ENCODE measurements at places on chromosomes 3 and 15.

DNA sequence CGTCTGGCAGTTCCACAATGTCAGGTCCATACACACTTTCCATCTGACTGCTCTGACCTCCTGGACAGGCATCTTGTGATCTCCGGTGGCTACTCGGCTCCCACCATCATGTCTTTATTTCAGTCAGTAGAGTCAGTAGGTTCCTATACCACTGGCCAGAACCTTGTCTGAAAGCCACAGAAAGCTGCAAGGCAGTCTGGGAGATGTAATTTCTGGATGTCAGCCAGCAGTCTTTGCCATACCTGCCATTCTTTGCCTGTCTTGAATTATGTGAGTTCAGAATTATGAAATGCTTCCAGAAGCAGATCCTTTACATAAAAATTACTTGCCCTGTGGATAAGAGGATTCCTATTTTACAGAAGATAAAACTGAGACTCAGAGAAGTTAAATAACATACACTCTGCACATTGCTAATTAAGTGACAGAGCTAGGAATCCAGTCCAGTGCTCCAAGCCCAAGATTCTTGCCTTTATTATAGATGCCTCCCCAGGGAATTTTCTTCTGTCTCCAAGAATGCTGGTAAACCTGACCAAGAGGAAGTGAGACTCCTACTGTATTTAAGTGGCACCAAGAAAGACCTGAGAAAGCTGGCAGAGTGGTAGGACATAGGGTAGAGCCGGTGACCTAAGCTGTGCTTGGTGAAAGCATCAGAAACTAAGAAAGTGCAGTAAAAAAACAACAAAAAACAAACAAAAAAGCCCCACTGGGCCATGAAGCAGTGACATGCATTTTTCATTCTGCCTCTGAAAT is 75.6 kb downstream of the IQCH start:
- DNase-seq: no peak

DNA sequence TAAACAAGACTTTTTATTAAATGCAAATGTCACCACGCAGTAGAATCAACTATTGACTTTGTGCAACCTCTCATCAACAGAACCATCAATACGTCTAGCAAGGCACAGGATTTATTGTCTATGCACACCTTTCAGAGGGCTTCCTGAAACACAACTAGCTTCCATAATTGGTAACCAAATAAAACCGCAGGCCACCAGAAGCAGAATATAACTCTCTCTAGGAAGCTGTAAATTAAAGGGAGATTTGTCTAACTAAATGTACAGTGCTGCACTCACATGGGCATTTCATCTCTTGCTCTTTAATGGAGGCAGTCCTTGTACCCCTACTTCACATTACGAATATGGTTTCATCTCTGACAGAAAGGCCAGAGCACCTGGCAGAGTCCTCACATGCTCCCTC is 93.0 kb downstream of the FHIT start:
- no peak for DNase-seq

DNA sequence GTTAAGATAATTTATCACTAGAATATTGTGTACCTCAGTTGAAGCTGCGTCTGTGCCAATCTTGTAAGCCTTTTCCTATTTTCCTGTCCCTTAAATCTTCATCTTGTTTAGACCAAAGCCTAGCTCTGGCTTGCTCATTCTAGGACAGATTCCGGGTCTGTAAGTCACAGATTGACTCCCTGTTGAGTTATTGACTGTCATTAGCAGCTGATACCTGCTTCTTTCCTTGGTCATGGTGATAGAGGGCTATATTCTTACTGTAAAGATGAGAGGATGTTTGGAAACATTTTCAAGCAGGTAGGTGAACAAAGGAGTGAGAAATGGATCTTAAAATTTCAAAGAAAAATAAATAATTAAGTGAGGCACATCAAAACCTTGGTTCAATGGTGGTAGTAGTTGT is 200.2 kb downstream of the KCNH8 start:
- DNase-seq: no peak

DNA sequence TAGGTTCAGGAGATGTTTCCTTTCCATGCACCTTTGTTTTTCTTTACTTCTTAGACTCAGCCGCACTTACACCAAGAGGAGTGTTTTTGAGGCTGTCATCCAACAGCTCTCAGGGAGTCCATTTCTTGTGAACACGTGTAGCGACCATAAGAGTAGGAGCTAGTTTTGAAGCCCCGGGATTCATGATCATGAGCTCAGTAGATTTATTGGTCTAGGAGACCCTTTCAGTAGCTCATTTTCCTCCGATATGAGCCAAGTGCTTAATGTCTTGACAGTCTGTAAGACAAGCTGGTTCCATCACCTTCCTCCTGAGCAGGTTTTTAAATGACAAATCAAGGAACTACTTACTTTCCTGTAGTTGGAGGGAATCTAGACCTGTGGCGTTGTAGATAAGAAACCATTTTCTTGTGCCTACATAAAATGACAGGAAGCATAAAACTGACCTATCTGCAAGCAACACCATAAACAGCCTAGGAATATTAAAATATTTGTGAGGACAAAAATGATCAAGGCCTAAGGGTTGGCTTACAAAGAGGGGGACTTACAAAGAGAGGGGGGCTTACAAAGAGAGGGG is 172.6 kb upstream of the BHLHE40 start:
- no peak for DNase-seq

DNA sequence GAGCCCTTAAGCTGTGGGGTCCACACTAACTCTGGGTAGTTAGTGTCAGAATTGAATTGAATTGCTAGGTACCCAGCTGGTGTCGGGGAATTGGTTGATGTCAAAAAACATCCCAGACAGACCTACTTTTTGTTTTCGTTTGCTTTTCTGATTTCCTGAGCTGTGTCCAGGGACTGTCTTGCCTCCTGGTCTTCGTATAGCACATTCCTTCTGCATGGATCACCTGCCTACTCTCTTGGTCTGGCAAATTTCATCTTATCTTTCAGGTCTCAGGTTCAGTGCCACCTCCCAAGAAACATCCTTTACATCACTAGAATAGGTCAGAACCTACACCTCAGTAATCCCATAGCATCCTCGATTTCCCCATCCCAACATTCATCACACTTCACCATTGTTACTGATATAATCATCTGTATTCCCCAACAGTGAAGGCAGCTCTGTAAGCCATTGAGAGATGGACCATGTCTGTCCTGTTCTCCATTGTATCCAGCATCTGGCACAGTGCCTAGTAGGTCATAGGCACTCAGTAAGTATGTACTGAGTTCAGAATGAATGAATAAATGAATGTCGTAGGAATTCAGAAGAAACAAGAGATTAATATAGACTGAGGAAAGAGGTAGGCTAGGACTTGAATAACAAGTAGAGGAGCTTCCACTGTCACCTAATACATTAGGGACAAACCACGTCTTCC is 81.2 kb downstream of the ANP32A start:
- no peak for DNase-seq

DNA sequence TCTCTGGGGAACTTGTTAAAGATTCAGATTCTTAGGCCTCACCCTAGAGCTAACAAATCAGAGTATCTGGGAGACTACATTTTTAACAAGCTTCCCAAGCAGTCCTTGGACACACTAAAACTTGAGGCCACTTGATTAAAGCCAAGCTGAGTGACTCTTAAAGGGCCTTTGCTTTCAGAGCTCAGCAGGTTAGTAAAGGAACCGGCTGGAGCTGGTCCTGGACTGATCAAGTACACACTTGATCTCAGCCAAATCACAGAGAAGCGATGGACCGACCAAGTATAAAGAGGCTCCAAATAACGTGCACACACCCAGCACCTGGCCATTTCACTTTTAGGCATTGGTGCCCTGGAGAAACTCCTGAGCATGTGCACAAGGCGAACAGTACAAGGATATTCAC is 12.9 kb upstream of the TM6SF1 start:
- DNase-seq: no peak

DNA sequence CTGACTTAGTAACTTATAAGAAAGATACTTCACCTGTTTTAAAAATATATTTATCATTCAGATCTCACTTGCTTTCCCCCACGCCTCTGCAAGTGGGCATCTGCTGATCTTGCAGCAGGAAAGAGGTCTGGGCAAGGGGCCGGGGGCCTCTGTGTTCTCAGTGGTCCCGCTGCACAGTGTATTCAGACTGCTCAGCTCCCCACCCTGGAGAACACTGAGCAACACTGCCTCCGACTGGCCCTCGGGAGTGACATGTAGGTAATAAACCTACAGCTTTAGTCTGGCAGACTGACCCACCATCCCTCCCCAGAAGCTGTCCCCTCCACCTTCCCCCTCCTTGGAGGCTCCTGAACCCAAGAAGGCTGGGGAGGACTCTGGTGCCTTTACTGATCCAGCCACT is 43.8 kb downstream of the GABRB3 start:
- DNase-seq: no peak

GRCh38 chr3:166986000-166986399 is 394.1 kb downstream of the ZBBX start:
- DNase-seq: no peak

GRCh38 chr15:92603278-92603677 is 52.3 kb downstream of the FAM174B start:
- DNase-seq: no peak

- DNase-seq: no peak
Measured at GRCh38 chr3:101988596-101988995, 139.3 kb downstream of the NFKBIZ start.

DNA sequence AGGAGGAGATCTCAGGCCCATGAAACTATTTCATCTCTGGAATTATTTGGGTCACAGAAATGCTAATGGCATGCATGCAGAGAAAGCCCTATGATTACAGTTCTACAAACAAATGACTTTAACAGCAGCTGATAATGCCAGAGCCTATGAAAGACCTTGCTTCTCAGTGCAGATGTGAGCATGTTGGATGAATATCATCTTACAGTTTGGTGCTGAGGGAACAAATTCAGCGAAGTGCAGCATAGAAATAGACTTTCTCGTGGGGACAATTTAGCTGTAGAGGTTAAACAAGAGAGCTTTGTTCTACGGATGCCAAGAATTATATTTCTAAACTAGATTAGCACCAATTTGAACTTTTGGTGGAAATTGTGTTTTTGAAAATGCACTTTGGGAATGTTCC is 27.7 kb downstream of the PTX3 start:
- no peak for DNase-seq

DNA sequence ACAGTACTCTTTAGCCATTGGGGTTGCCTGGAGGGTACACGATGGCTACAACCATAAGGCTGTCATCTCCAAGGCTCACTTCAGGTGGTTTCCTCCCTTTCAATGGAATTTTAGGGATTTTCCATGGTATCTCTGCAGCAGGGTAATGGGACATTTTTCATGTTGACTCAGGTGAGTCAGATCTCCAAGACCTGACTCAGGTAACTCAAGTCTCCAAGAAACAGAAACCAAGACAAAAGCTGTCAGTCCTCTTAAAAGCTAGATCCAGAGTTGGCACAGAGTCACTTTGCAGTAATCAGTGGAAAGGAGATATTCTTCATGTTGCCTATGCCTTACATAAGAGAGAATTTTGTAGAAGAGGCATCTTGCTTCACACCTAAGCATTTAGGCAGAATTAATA is 375.8 kb upstream of the ARPP21 start:
- no peak for DNase-seq

- DNase-seq: no peak
Measured at GRCh38 chr3:138768946-138769345, 65.8 kb downstream of the PIK3CB start.
